ENCODE measurements at places on chromosomes 6 and 20. TPM values are rescaled to one million over a fixed set of nuclear protein-coding genes. Genes with fewer than 3 reads are reported as not detected.

DNA sequence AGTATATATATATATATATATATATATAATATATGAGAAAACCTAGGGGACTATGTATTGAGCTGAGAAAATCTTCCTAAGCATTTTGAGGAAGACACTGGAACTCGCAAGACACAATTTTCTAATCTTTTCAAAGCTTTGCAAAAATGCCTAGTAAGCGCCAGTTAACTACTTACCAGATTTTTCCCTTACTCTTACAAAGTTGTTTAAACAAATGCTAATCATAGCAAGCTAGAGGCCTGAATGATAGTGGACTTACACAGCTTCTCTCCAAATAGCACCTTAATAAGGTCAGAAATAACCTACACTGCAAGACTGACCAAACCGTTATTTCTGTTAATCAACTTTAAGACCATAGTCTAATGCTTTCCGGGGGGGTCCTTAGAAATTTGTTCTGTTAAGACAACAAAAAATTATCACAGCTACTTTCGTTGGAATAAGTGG lies 56.1 kb upstream of the HFE start:
- DNase-seq: no peak
- peak overlapping the region; percentile 67 for H3K4me3 ChIP-seq
- H3K4me1 ChIP-seq: peaks cover 36% of the 10 kb centered on the region
- H3K36me3 ChIP-seq: no peaks in the 10 kb centered on the region
- no peaks in the 10 kb centered on the region for H3K27me3 ChIP-seq
- H3K27ac ChIP-seq: peak overlapping the region; percentile 71

GRCh38 chr6:163332575-163332974 lies 81.9 kb upstream of the QKI start:
- no peak overlapping the region for H3K27ac ChIP-seq
- H3K27me3 ChIP-seq: no peaks in the 10 kb centered on the region
- DNase-seq: no peak
- no peaks in the 10 kb centered on the region for H3K36me3 ChIP-seq
- no peak overlapping the region for H3K4me3 ChIP-seq

DNA sequence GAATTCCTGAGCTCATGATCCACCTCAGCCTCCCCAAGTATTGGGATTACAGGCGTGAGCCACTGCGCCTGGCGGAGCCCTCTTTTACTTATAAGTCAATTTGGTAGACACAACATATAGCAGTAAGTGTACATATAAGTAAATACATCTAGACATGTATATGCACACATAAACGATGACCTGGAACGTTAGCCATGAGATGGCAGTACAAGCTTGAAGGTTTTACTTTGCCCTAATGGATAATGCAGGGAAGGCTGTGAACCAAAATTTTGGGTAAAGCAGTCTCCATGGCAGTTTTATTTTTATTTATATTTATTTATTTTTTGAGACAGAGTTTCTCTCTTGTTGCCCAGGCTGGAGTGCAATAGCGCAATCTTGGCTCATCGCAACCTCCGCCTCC lies 2.4 kb upstream of the GNMT start:
- H3K27me3 ChIP-seq: no peaks in the 10 kb centered on the region
- no peak overlapping the region for H3K4me3 ChIP-seq
- H3K27ac ChIP-seq: no peak overlapping the region
- peaks cover 11% of the 10 kb centered on the region for H3K4me1 ChIP-seq

GRCh38 chr6:38068854-38069590 lies 249.5 kb downstream of the ZFAND3 start:
- no peaks in the 10 kb centered on the region for H3K27me3 ChIP-seq
- H3K4me1 ChIP-seq: no peaks in the 10 kb centered on the region
- no peak overlapping the region for H3K27ac ChIP-seq
- H3K36me3 ChIP-seq: peaks cover 4% of the 10 kb centered on the region
- H3K4me3 ChIP-seq: no peak overlapping the region

GRCh38 chr6:170082531-170083187 lies 208.2 kb downstream of the DLL1 start:
- no peak overlapping the region for H3K27ac ChIP-seq
- H3K4me1 ChIP-seq: no peaks in the 10 kb centered on the region
- H3K27me3 ChIP-seq: no peaks in the 10 kb centered on the region
- DNase-seq: no peak
- H3K4me3 ChIP-seq: no peak overlapping the region
- H3K36me3 ChIP-seq: no peaks in the 10 kb centered on the region

- H3K27me3 ChIP-seq: no peaks in the 10 kb centered on the region
- H3K27ac ChIP-seq: no peak overlapping the region
- DNase-seq: no peak
- H3K36me3 ChIP-seq: no peaks in the 10 kb centered on the region
- no peak overlapping the region for H3K4me3 ChIP-seq
- no peaks in the 10 kb centered on the region for H3K4me1 ChIP-seq
Measured at GRCh38 chr6:145209272-145209671, 526.0 kb downstream of the EPM2A start.

- H3K4me3 ChIP-seq: no peak overlapping the region
- H3K27ac ChIP-seq: no peak overlapping the region
- H3K36me3 ChIP-seq: no peaks in the 10 kb centered on the region
- H3K4me1 ChIP-seq: peaks cover 85% of the 10 kb centered on the region
- DNase-seq: no peak
Measured at GRCh38 chr20:43942201-43942590, 27.5 kb downstream of the TOX2 start.

- H3K27me3 ChIP-seq: no peaks in the 10 kb centered on the region
- no peaks in the 10 kb centered on the region for H3K4me1 ChIP-seq
- no peaks in the 10 kb centered on the region for H3K36me3 ChIP-seq
- no peak overlapping the region for H3K27ac ChIP-seq
Measured at GRCh38 chr6:15842727-15843117, 179.9 kb upstream of the DTNBP1 start.

DNA sequence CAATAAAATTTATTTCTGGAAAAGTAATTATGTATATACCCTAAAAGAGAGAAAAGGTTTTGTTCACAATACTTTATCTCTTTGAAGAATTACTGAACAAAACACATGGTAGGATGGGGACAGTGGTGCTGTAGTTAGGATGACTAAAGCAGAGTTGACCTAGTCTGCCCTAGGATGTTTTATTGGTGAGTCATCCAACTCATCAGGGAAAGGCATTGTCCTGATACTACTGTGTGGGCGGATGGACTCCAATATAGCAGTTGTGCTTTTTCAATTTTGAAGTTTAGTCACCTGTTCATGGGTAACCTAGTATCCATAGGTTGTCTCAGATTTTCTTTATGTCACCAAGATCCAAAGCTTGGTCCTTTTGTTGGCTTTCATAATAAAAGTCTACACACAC lies 53.3 kb upstream of the EYS start:
- H3K36me3 ChIP-seq: no peaks in the 10 kb centered on the region
- no peak overlapping the region for H3K4me3 ChIP-seq
- DNase-seq: no peak
- H3K27me3 ChIP-seq: no peaks in the 10 kb centered on the region
- H3K4me1 ChIP-seq: no peaks in the 10 kb centered on the region
- no peak overlapping the region for H3K27ac ChIP-seq

- H3K36me3 ChIP-seq: no peaks in the 10 kb centered on the region
- H3K27ac ChIP-seq: no peak overlapping the region
- no peaks in the 10 kb centered on the region for H3K27me3 ChIP-seq
- DNase-seq: no peak
- H3K4me1 ChIP-seq: no peaks in the 10 kb centered on the region
Measured at GRCh38 chr6:41659935-41660334, 21.7 kb downstream of the MDFI start.

DNA sequence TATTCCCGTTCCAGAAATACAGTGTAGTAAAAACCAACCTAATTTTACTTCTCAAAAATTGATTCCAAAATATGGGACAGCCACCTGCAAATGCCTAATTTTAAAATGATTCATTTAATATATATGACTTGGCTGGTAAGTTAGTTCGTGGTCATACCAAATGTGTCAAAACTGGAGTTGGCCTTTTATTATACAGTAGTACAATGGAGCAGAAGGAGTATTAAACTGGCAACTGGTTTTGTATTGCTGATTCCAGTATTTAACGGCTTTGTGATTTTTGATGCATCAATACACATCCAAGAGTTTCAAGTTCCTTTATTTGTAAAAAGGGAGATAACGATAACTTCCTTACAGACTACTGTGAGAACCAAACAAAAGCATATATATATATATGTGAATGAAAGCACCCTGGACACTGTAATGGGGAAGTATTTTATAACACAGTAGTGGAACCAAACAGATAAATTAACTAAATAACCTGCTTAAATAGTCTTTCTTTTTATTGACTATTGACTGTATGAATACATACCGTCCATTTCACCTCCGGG lies 24.8 kb downstream of the SAMHD1 start:
- peaks cover 60% of the 10 kb centered on the region for H3K4me1 ChIP-seq
- peaks cover 70% of the 10 kb centered on the region for H3K36me3 ChIP-seq
- no peak overlapping the region for H3K4me3 ChIP-seq
- H3K27me3 ChIP-seq: no peaks in the 10 kb centered on the region
- no peak overlapping the region for H3K27ac ChIP-seq
- DNase-seq: no peak

GRCh38 chr20:37443596-37443995 lies 77.5 kb upstream of the NNAT start:
- H3K4me1 ChIP-seq: no peaks in the 10 kb centered on the region
- DNase-seq: no peak
- no peak overlapping the region for H3K27ac ChIP-seq
- H3K36me3 ChIP-seq: no peaks in the 10 kb centered on the region
- H3K4me3 ChIP-seq: no peak overlapping the region

GRCh38 chr6:17280552-17281090 lies 540 bp upstream of the RBM24 start:
- peaks cover 16% of the 10 kb centered on the region for H3K27me3 ChIP-seq
- no peak overlapping the region for H3K4me3 ChIP-seq
- H3K36me3 ChIP-seq: no peaks in the 10 kb centered on the region
- peaks cover 6% of the 10 kb centered on the region for H3K4me1 ChIP-seq
- DNase-seq: no peak
- no peak overlapping the region for H3K27ac ChIP-seq

GRCh38 chr6:13307508-13307995 lies 20.8 kb downstream of the TBC1D7 start:
- H3K27ac ChIP-seq: no peak overlapping the region
- H3K27me3 ChIP-seq: no peaks in the 10 kb centered on the region
- peaks cover 17% of the 10 kb centered on the region for H3K4me1 ChIP-seq
- no peak overlapping the region for H3K4me3 ChIP-seq
- peaks cover 19% of the 10 kb centered on the region for H3K36me3 ChIP-seq

- H3K4me1 ChIP-seq: peaks cover 6% of the 10 kb centered on the region
- H3K36me3 ChIP-seq: no peaks in the 10 kb centered on the region
- DNase-seq: no peak
- H3K27me3 ChIP-seq: no peaks in the 10 kb centered on the region
- H3K4me3 ChIP-seq: no peak overlapping the region
Measured at GRCh38 chr6:34334796-34335416, 57.6 kb downstream of the NUDT3 start.

- H3K36me3 ChIP-seq: no peaks in the 10 kb centered on the region
- H3K4me1 ChIP-seq: peaks cover 36% of the 10 kb centered on the region
- H3K27me3 ChIP-seq: no peaks in the 10 kb centered on the region
Measured at GRCh38 chr20:50387996-50388332, 122.2 kb upstream of the PTPN1 start.

- H3K4me3 ChIP-seq: no peak overlapping the region
- no peaks in the 10 kb centered on the region for H3K4me1 ChIP-seq
- H3K27me3 ChIP-seq: no peaks in the 10 kb centered on the region
- H3K27ac ChIP-seq: no peak overlapping the region
- no peak for DNase-seq
Measured at GRCh38 chr20:51321343-51322163, 221.0 kb downstream of the NFATC2 start.

DNA sequence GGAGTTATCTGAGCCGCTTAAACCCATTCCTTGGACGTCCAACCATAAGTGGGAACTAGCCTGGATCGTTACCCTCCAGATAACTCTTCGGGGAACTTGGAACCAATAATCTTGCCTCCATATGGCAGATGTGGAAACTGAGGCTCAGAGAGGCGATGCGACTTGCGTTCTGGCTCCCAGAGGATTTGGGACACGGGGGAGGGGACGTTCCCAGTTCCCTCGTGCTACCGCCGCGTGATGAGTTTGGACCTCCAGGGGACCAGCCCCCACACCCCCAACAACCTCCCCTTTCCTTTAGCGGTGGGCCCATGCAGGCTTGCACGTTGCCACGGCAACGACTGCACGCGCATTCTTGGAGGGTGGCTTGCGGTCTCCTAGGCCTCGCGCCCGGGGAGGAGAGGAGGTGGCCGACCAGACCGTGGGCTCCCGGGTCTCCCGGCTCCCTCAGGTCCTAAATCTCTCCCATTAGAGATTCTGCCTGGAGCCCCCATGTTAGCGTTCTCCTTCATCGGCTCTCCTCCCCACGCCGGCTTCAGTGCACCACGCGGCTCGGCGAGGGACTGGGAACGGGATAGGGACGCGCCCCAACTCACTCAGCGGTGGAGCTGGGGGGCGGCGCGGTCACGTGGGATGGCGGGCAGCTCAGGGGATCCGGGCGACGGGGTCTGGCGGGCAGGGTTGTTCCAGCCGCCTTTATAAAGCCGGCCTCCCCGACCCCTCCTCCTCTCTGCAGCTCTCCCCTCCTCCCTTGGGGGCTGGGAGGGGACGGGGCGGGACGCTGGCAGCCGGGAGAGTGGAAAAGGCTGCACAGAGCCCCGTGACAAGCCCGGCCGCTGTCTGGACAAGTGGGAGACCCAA lies at the start of gene PLTP:
PLTP (minus strand) TSS at position 670 of the 858 bp plus-strand sequence. CDS start 703 bp downstream, outside the sequence.
- DNase-seq: peak; percentile 31
- peak within 1 kb of the TSS; percentile 1 for H3K27ac ChIP-seq
- no peaks in the 10 kb centered on the region for H3K36me3 ChIP-seq
- peaks cover 14% of the 10 kb centered on the region for H3K27me3 ChIP-seq

DNA sequence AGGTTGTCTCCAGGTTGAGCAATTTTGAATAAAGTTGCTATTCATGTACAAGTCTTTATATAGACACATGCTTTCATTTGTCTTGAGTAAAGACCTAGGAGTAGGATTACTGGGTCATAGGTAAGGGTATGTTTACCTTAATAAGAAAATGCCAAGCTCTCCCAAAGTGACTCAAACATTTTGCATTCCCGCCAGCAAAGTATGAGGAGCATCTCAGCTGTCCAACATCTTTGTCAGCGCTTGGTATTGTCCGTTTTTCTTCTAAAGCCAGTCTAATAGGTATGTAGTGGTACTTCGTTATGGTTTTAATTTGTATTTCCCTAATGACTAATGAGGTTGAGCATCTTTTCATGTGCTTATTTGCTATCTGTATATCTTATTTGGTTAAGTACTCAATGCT lies 67.2 kb downstream of the MAP3K5 start:
- H3K36me3 ChIP-seq: no peaks in the 10 kb centered on the region
- DNase-seq: no peak
- H3K4me3 ChIP-seq: no peak overlapping the region

Gene GABRR2
- 1.2 TPM for total RNA-seq

Gene BEND6
- not detected for total RNA-seq

Gene CHMP4B
- total RNA-seq: 53.0 TPM

Gene TCP11
- total RNA-seq: not detected

Gene HLA-DMA
- 8.5 TPM for total RNA-seq

Gene REM1
- total RNA-seq: not detected

Gene ID4
- not detected for total RNA-seq

Gene IER3
- 11.4 TPM for total RNA-seq

Measured in CD4-positive, alpha-beta memory T cell (primary cell).